A549 treated with DMSO at 1 μM for 4 hours (cell line): ENCODE measurements at places on chromosomes 1 and 21. TPM values are rescaled to one million over a fixed set of nuclear protein-coding genes. Genes with fewer than 3 reads are reported as not detected.

Gene RPRD2
- 14.1 to 17.5 TPM (median 16.5 TPM) in 5 replicates for total RNA-seq

Gene NBPF6
- not detected in 5 replicates for total RNA-seq

Gene CR1L
- not detected in 5 replicates for total RNA-seq

Gene PRRX1
- 0.10 TPM in 1 of 5 replicates, not detected in the others for total RNA-seq

Gene S100A5
- 0.52 to 0.90 TPM (median 0.69 TPM) in 4 of 5 replicates, not detected in the other for total RNA-seq

Gene GPR137B
- 13.8 to 19.9 TPM (median 18.6 TPM) in 5 replicates for total RNA-seq

Gene INSRR
- total RNA-seq, result not detected in 5 replicates

Gene KCNE2
- total RNA-seq, result not detected in 5 replicates

Gene LRRC8B
- total RNA-seq, result 4.9 to 8.0 TPM (median 5.6 TPM) in 5 replicates

Gene PROK1
- total RNA-seq, result not detected in 5 replicates

Gene FBLIM1
- total RNA-seq, result 19.5 to 24.3 TPM (median 23.4 TPM) in 5 replicates

Gene IRF6
- 0.06 to 0.38 TPM (median 0.13 TPM) in 5 replicates for total RNA-seq

Gene BRWD1
- 8.2 to 15.3 TPM (median 11.2 TPM) in 5 replicates for total RNA-seq

Gene OTUD3
- 2.9 to 3.8 TPM (median 3.2 TPM) in 5 replicates for total RNA-seq

Gene G0S2
- total RNA-seq, result 2.4 to 4.1 TPM (median 3.1 TPM) in 5 replicates
